ENCODE measurements at places on chromosomes 2 and 18. TPM values are rescaled to one million over a fixed set of nuclear protein-coding genes. Genes with fewer than 3 reads are reported as not detected.

The HTR2B gene
- not detected for total RNA-seq

The RAB27B gene
- total RNA-seq = 4.9 TPM

The SNORC gene
- 4.9 TPM for total RNA-seq

DNA sequence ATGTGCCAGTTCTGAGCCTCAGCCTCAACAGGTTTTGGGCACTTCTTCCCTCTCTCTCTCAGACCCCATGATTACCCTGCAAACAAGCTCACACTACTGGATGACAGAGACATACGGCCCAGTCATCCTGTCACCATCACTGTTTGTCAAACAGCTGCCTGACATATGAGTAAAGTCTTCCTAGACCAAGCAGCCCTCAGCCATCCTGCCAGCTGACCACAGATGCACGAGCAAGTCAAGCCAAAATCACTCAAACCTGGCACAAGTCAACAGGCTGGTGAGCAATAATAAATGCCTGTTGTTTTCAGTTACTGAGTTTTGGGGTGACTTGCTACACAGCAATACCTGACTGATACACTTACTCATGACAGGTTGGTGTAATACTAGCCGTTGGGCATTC lies 75.5 kb upstream of the KLF7 start:
- DNase-seq = no peak

The SH2D6 gene
- total RNA-seq = 0.08 TPM

The GNAL gene
- 0.23 TPM for total RNA-seq

DNA sequence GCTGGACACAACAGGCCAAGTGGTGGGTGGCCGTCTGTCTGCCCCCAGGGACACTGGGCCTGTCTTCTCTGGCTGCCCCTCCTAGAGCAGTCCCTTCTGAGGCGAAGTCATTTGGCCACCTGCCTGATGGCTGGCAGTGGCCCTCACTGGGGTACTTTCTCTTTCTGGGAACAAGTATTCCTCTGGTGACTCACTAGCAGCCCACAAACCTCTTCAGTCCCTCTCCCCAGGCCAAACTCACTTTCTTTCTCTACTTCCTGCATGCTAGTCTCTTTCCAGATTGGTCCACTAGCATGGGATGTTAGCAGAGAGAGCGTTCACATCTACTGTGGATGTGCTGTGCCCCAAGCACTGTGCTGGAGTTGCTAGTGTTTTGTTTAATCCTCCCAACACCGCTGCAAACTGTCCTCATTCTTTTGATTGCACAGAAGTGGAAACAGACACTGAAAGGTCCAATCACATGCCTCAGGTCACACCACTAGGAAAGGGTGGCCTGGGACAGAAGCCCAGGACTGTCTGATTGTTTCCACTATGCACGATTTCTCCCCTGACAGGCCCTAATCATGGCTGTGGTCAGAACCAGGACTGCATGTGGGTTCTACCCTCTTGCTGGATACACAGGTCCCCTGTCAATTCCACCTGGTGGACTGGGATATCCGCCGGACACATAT lies 5.2 kb downstream of the DYSF start:
- DNase-seq = no peak

The CCDC141 gene
- not detected for total RNA-seq

DNA sequence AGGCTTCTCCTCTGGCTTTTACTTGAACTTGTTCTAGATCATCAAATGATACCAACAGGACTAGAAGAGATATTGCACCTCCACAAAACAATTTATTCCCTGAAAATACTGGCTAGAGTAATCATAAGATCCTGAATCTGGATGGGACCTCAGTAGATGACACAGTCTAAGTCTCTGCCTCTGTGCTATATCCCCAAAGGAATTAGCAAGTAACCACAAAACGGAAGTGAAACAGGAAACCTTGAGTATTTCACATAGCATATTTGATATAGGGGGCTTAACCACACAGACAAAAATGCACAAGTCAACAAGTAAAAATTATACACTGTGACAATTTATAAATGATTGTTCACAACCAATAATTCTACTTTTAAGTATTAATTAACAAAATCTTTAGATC lies 456.9 kb upstream of the TNP1 start:
- DNase-seq = no peak

GRCh38 chr2:71608441-71608840 lies 155.1 kb downstream of the DYSF start:
- no peak for DNase-seq

The FBLN7 gene
- total RNA-seq = 0.03 TPM

The SOWAHC gene
- 51.6 TPM for total RNA-seq

DNA sequence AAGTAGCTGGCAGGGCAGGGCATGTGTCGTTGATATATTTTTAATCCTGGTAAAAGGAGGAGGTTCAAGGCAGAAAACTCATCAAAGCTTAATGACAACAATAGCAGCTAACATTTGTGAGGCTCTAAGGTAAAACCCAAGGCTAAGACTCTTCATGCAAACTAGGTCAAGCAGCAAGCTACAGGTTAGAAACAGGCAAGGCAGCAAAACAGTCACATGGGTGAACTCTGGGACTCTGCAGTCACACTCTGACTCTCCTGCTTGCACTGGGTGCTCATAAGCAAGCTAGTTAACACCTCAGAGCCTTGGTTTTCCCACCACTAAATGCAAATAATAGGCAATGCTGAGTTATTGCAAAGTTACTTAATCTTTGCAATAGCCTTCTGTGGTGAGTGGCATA lies 7.9 kb downstream of the IL1RN start:
- DNase-seq = no peak

- no peak for DNase-seq
Measured at GRCh38 chr2:134648586-134648985, 70.2 kb downstream of the TMEM163 start.

DNA sequence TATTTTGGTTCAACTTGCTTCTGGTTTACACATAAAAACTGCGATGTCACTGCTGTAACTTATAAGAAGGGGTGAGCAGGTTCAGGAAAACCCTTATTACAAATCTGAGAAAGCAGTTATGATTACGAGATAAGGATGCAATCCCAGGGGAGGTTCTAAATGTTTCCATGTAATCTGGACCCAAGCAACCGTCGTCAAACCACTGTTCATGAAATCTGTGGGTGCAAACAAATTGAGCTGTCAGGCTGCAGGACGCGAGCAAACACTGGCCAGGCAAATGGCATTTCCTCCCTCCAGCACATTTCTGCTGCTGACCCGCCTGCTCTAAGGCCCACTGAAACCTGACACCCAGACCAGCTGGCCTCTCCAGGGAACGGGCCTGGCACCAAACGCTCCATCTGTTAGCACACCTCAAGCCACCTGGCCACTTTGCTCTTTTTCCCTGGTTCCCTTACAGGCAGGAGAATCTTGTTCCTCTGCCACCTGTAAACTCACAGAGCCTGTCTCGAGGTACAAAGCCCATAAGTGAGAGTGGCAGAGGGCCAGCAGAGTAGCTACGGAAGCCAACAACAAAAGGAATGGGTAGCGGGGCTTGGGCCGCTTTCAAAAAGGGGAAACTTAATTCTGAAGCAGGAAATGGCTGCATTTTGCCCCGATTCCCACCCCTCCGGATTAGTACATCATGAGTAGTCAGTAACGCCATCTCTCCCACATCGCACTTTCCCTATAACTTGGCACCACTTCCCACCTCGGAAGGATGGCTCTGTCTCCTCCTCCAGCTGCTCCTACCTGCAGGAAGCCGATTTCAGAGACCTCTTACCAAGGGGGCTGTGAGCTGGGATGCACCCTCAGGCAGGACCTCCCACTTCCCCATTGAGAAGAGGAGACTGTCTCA lies 26.5 kb downstream of the CRACDL start:
- DNase-seq = peak; percentile 77

DNA sequence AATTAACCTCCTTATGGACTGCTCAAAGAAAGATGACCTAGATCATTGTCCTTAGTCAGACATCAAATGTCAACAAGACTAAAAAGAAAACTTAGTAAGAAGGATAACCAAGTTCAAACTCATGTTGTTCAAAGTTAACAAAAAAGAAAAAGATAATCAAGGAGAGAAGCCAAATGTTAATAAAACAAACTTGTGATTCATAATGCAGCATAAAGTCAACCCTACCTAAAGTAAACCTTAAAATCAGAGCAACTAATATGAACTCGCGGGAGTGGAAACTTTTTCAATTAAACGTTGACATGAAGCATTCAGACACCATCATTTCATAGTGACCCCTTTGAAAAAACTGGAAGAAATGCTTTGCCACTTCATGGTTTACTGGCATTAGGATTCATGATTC lies 52.9 kb downstream of the DNER start:
- no peak for DNase-seq

DNA sequence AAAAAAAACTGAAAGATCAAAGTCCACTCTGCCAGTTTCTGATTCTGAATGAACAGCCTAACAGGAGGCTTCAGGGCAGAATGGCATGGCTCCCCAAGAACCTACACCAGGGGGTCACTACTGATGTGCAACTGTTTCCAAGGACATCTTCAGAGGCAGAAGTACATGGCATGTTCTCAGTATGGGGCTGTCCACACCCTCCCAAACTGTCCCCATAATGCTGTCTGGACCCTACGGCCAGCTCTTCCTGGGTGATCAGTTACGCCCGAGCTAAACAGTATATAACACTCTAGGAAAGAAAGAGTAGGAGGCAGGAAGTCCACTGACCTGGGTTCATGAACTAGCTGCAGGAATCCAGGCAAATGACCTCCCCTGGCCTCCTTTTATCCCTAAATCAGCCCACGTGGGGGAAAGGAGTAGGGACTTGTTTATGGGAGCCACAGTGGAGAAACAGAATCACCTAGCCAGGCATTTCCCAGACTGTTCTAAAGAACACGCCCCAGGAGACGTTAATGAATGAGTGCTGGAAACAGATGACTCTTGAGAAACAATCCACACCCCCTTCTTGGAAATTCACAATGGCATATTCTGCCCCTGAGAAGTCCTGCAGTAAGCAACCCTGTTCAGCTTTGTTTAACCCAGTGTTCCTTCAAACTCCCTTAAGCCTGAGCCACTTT lies 2.5 kb downstream of the TMBIM1 start:
- peak; percentile 75 for DNase-seq

DNA sequence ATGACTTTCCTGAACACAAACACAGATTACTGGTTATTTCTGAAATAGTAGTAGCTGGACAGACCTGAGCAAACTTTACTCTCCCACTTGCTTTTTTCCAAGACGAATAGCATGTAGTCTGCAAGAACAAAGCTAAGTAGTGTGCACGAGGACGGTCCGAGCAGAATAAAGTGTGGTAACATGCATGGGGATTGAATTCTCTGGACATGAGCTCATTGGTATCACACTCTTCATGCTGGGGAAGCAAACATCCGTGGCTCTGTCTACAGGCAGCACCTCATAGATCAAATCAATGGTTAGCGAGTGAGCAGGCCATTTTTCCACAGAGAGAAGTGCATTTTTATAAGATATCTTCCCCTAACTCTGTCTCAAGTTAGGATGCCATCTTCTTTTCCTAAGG lies 164.8 kb upstream of the STK17B start:
- no peak for DNase-seq

- DNase-seq = no peak
Measured at GRCh38 chr2:154978710-154979109, 280.2 kb downstream of the KCNJ3 start.

The RAD51AP2 gene
- total RNA-seq = not detected

Data from HT-29 (cell line).